ENCODE measurements at places on chromosomes 12 and 14.

- DNase-seq: peak; percentile 94
Observed at GRCh38 chr12:3073438-3074250, 3.5 kb upstream of the TSPAN9 start.

DNA sequence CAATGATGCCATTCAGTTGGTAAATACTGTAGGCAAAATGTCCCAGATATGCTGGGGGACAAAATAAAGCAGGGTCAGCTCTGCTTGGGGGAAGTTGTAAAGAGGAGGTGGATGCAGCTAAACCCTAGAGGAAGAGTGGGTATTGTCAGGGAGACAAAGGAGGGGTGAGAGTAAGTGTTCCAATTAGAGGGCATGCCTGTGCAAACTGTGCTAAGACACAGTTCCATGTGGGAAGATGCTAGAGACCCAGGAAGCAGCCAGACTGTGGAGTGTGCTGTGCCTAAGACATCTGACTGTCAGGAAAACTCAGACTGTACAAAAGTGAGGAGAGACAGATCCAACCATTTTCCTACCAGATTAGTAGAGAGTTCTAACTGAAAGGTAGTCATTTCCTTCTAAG, 474.3 kb downstream of the ATP23 start:
- DNase-seq: no peak

- no peak for DNase-seq
Observed at GRCh38 chr12:108792361-108793292, 61.3 kb upstream of the CORO1C start.

- peak; percentile 19 for DNase-seq
Observed at GRCh38 chr12:30614031-30614430, 81.6 kb downstream of the IPO8 start.

GRCh38 chr12:6867413-6868210, at the start of gene TPI1:
TPI1 (plus strand) TSS chr12:6867531; CDS start chr12:6867567, 36 bp downstream.
- peak; percentile 30 for DNase-seq

- DNase-seq: no peak
Observed at GRCh38 chr12:52515927-52516831, 4.0 kb downstream of the KRT5 start.
